ENCODE measurements at places on chromosomes 13 and 19.
A peak's percentile ranks its signal among the peaks of the same experiment; 100 is the strongest.

GRCh38 chr19:56955637-56956216 lies 115.2 kb upstream of the PEG3 start:
- no peak for DNase-seq

DNA sequence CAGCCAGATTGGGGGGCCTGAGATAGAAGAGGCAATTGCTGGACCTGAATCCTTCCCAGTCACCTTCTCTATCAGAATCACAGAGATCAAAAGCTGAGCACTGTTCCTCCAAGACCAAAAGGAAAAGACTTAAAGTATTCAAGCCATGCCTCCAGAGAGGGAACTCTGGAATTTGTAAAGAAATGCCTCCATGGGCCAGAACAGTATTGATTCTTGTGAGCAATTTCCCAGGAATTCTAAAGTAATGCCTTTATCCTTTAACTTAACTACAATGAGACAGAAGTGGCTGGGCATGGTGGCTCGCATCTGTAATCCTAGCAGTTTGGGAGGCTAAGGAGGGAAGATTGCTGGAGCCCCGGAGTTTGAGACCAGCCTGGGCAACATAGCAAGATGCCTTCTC lies 148.8 kb downstream of the FLT1 start:
- no peak for DNase-seq

- no peak for DNase-seq
Measured at GRCh38 chr19:33444562-33445441, 71.3 kb downstream of the CEBPG start.

- no peak for DNase-seq
Measured at GRCh38 chr19:16112778-16113177, 1.1 kb downstream of the RAB8A start.

DNA sequence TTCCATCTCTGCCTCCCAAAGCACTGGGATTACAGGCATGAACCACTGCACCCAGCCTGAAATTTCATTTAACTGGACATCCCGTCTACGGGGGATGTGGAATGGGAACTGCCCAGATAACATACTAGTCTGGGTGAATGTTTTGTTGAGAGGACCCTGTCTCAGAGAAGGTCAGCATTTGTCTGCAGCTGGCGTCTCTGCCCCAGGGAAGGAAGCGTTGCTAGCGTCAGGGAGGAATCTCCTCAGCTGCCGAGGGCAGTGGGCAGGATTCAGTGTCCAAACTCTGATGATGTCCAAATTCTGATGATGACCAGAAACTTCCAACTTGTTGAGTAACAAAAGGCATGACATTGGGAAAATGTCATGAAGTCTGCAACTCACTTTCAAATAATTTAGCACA lies 3.1 kb downstream of the NXNL1 start:
- DNase-seq, result no peak

GRCh38 chr19:52391135-52391534 lies 6.5 kb upstream of the ZNF528 start:
- no peak for DNase-seq

- DNase-seq, result peak; percentile 86
Measured at GRCh38 chr19:31349160-31349881, at the start of gene TSHZ3. TSHZ3 (minus strand) TSS chr19:31349436; CDS start chr19:31349219, 217 bp downstream.

GRCh38 chr19:862581-863314 lies 3.3 kb downstream of the CFD start:
- peak; percentile 89 for DNase-seq

DNA sequence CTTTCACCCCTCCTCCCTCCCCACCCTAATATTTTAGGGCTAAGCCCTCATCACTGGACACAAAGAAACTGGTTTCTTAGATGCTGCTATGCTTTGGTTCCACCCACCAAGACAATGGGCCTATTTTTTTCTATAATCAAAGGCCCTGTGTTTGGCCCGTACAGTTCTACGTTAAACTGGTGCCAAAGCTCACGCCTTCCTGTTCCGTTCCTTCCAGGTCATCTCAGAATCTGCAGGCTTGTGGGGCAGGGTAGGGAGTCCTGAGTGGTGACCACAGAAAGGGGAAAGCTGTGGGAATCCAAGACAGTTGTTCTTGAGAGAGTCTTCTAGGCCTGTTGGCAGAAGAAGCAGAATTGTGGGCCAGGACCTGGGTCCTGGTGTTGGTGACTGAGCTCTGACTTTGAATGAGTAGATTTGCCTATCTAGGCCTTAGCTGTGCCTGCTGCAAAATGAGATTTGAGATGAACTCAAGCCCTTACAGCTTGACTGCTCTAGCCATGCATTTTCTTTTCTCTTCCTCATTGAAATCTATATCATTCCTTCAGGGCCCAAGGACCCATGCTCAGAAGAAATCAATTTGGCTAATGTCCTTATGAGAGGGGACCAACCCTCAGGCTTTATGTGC lies 19.1 kb upstream of the CXCL17 start:
- DNase-seq, result no peak

- DNase-seq, result no peak
Measured at GRCh38 chr13:41075034-41075433, 13.7 kb downstream of the WBP4 start.

- no peak for DNase-seq
Measured at GRCh38 chr19:11495885-11496284, 9.8 kb downstream of the ZNF653 start.

DNA sequence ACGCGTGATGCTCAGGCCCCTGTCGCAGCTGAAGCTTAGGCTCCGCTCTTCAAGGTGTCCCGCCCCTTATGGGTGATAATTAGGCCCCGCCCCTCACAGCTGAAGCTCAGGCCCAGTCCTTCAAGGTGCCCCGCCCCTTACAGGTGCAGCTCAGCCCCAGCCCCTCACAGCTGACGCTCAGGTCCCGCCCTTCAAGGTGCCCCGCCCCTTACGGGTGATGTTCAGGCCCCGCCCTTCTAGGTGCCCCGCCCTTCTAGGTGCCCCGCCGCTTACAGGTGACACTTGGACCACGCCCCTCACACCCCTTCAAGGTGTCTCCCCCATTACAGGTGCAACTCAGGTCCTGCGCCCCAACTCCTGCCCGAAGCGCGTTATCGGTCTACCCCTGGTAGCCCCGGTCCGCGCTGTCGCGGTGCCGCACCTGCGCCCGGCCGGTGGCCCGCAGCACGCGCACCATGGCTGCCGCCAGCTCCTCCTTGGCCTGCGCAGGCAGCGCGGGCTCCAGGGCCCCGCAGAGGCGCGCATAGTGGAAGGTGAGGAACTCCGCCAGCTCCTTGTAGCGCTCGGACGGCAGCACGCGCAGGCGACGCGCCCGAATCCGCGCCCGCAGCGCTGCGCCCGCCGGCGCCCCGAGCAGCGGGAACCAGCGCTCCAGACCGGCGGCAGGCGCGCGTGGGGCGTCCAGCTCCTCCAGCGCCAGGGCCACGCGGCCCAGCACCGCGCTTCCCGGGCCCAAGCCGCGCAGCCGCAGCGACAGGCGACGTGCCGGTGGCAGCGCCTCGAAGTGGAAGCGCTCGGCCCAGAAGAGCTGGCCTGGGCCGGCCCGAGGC lies 7.3 kb downstream of the RASAL3 start:
- DNase-seq, result no peak

GRCh38 chr13:50386541-50387050 lies 371.4 kb downstream of the KCNRG start:
- peak; percentile 33 for DNase-seq

GRCh38 chr19:48878196-48879024 lies 6.2 kb downstream of the PPP1R15A start:
- DNase-seq, result peak; percentile 81

Data from right cardiac atrium (tissue), 5 donors.